Activated T-cell treated with anti-CD3 and anti-CD28 coated beads for 48 hours (primary cell): ENCODE measurements at places on chromosomes 7 and 10.

- DNase-seq, result no peak
Observed at GRCh38 chr7:69932034-69932628, 333.9 kb downstream of the AUTS2 start.

GRCh38 chr10:121469797-121470606, 128.2 kb downstream of the FGFR2 start:
- DNase-seq, result no peak

- DNase-seq, result no peak
Observed at GRCh38 chr7:117872561-117873309, 506 bp downstream of the CTTNBP2 start.

DNA sequence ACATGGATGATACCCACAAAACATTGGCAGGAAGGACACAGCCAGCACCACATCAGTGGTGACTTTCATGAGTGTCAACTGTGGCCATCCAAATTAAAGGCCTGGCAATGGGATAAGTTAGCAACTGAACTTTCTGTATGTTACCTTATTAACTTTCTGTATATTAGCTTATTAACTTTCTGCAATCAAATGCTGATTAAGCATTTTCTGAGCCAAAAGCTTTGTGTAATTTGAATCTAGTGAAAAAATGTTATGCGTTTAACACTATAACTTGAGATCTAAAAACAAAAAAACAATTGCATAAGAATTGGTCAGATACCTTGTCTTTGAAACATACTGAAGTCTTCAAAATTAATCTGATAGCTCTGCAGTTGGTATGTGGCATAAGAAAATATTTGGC, 159.3 kb downstream of the ZNF33B start:
- no peak for DNase-seq

DNA sequence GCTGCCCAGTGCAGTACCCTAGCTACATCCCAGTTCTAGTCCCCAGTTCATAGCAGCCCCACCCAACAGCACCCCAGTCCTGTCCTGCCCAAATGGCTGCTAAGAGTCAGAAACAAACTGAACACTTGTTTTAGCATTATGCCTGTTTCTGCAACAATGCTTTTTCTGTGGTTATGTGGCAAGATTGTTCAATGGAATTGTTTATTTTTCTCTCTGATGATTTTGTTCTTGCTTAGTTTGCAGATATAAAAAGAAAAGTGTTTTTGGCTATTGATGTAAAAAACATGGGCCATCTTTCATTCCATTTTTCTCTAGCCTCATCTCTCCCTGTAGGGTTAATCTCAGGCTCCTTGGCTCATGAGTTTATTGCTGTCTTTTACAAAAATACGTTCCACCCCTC, 42.5 kb downstream of the LRRC4 start:
- DNase-seq, result no peak

DNA sequence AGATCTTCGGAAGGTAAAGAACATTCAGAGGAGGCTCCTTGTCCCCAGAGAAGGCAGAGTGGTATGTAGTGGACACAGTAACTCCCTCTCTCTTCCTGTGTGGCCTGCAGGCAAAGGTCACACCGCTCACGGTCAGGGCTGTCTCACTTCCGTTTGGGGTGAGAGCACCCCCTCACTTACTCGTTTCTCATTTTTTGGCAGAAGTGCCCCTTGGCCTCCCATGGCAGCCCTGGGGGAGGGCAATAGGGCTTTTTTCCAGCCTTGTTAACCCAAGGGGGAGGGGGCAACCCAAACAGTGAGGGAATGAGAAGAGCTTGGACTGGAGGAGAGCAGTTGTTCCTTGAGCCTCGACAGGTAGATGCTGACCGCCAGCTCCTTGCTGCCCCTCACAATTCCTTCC, 31.8 kb upstream of the SRGN start:
- no peak for DNase-seq

DNA sequence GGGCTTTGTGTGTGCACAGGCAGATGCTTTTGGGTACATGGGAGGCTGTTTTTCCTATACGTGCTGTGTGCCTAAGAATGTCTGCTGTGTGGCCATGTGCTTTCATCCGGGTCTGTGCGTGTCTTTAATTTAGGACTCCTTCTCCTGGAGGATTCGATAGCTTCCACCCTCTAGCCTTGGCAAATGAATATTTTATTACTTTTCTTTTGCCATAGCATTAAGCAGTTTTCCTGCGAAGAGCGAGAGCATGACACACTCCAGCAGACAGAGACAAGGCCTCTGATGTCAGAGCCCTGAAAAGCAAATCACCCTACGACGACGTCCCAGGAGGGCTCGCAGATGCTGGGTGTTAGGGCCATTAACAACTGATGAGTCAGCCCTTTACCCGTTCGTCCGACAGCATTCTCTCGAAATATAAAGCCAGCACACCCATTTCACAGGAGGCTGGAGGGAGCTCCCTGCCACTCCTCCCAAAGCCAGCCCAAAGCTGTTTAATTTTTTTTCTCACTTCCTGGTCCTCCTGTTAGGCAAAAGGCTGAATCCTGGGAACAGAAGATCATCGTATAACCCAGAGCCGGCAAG, 311.3 kb upstream of the ZMIZ1 start:
- DNase-seq, result no peak

- no peak for DNase-seq
Observed at GRCh38 chr7:27192546-27193334, 7.2 kb downstream of the HOXA13 start.

GRCh38 chr10:97169063-97169462, 16.7 kb downstream of the SLIT1 start:
- DNase-seq, result no peak

DNA sequence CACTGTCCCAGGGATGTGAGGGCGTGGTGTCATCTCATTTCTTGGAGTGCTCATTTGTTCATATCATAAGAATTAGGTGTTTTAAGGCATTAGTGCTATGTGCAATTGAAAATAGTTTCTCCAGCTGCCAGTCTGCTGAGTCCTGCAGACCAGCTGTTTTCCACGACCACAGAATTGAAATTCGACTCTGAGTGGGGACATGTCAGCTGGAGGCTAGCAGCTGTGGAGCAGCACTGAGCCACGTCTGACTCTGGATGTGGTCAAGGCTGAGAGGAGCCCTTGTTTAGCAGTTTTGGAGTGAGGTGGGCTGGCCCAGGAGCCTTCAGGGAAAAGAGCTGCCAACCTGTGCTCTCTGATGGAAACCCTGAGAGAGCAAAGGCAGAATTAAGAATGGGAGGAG, 156.3 kb upstream of the GRB10 start:
- no peak for DNase-seq

DNA sequence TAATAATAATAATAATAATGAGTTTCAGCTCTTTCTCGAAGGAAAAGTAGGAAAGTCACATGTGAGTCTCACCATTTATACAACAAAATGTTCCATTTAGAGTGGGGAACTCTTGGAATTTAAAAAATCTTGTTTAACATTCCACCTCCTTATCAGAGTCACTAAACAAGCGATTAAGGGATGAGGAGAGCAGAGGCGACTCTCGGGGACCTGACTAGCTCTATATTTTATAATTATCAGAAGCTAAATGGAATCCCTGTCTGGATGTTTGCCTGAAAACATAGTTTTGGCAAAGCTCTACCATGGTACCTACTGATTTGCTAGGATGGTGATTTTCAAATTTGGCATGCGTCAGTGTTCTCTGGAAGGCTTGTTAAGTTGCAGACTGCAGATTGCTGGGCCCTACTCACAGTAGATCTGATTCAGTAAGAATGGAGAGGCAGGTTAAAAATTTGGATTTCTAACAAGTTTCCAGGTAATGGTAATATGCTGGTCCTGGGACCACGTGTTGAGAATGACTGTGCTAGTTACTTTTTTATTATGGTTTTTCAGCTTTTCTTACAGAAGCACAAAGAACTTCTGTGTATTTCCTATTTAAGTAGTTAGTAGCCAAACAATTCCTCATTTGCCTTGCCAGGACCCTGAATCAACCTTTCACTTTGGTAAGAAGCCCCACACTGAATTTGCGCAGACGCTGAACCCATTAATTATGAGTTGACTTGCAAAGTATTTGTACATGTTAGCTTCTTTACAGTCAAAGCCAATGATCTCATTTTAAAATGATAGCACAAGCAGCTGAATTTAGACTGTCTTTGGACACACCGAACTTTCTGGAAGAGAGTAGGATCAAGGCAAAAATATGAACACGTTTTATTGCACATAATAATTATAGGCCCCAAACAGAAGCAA, 39.5 kb downstream of the CPED1 start:
- DNase-seq, result no peak

DNA sequence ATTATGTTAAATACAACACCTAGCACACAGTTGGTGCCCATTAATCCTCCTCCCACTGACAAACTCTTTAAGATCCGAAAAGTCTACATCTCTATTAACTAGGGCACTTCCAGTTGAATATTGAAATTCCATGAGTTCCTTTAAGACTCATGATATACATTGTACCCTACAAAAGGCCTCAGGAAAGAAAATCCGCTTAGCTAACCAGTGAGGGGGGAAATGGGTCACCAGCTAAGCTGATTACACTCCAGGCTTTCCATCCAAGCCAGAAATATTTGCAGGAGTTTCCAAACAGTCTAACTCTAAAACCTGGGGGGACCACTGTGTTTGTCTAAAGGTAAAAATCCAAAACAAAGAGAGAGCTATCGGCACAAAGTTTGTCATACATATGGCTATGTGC, 1.3 kb upstream of the LRIT2 start:
- no peak for DNase-seq
